ENCODE measurements at places on chromosomes 12 and 14. TPM values are rescaled to one million over a fixed set of nuclear protein-coding genes. Genes with fewer than 3 reads are reported as not detected.

The RTL1 gene
- total RNA-seq: not detected

The BDKRB2 gene
- 0.73 TPM for total RNA-seq

The PPP4R4 gene
- total RNA-seq: 1.4 TPM

The INTS13 gene
- 27.7 TPM for total RNA-seq

The LMNTD1 gene
- 0.63 TPM for total RNA-seq

The GCH1 gene
- total RNA-seq: 0.79 TPM

The RAB15 gene
- total RNA-seq: 5.2 TPM

The PPM1H gene
- 2.9 TPM for total RNA-seq

The CLEC4D gene
- total RNA-seq: not detected

The RTN1 gene
- 2.8 TPM for total RNA-seq

The SYNDIG1L gene
- under 0.01 TPM for total RNA-seq

The ADSS1 gene
- total RNA-seq: 16.3 TPM

The AQP2 gene
- total RNA-seq: not detected

The CMTM5 gene
- 0.65 TPM for total RNA-seq

The SPIC gene
- total RNA-seq: not detected

The DLK1 gene
- not detected for total RNA-seq

The ADGRD1 gene
- 3.1 TPM for total RNA-seq

The SARNP gene
- 48.0 TPM for total RNA-seq

The TTC8 gene
- total RNA-seq: 24.4 TPM

The HOXC12 gene
- not detected for total RNA-seq

The MMP17 gene
- 7.8 TPM for total RNA-seq

The VDR gene
- 13.6 TPM for total RNA-seq

The MMP14 gene
- 445 TPM for total RNA-seq

The CLEC14A gene
- 0.33 TPM for total RNA-seq

The CLEC1A gene
- total RNA-seq: not detected
